ENCODE measurements at places on chromosomes 5 and 9. TPM values are rescaled to one million over a fixed set of nuclear protein-coding genes. Genes with fewer than 3 reads are reported as not detected.

The RAI14 gene
- total RNA-seq: 93.5 TPM

The PCDHGA10 gene
- 5.0 TPM for total RNA-seq

The FTMT gene
- not detected for total RNA-seq

The SLC6A7 gene
- total RNA-seq: not detected

The IFNA14 gene
- total RNA-seq: not detected

The CWC27 gene
- total RNA-seq: 9.7 TPM

The IL13 gene
- not detected for total RNA-seq

The IPO11 gene
- 14.9 TPM for total RNA-seq

The SMIM33 gene
- not detected for total RNA-seq

The ECSCR gene
- 28.2 TPM for total RNA-seq

The ANKRD31 gene
- total RNA-seq: 0.54 TPM

The RLN2 gene
- not detected for total RNA-seq

The SPATA31D1 gene
- not detected for total RNA-seq

The CA9 gene
- total RNA-seq: 8.3 TPM

The SNCAIP gene
- not detected for total RNA-seq

The PCDHB3 gene
- not detected for total RNA-seq

The BAAT gene
- not detected for total RNA-seq

The PTGDS gene
- 4.5 TPM for total RNA-seq

The LRRC26 gene
- total RNA-seq: not detected

The PCDHGA3 gene
- total RNA-seq: 2.0 TPM

The HRCT1 gene
- total RNA-seq: 1.4 TPM

The PPP2R2B gene
- not detected for total RNA-seq

The LCN9 gene
- not detected for total RNA-seq

The PCDHB9 gene
- not detected for total RNA-seq

The IRGM gene
- not detected for total RNA-seq

The MEF2C gene
- 17.5 TPM for total RNA-seq

The C8G gene
- not detected for total RNA-seq

The FGF18 gene
- 0.49 TPM for total RNA-seq

The MLANA gene
- total RNA-seq: not detected

The PTPRD gene
- total RNA-seq: 1.8 TPM

The TMOD1 gene
- total RNA-seq: 0.18 TPM

The EGFLAM gene
- 1.6 TPM for total RNA-seq

The PHYHD1 gene
- 22.2 TPM for total RNA-seq

The F2RL2 gene
- 2.9 TPM for total RNA-seq

The PCDHB7 gene
- total RNA-seq: 0.16 TPM
